Stimulated activated naive CD4-positive, alpha-beta T cell treated with Interleukin-2 at 50 U/mL for 16 hours (primary cell): ENCODE measurements at places on chromosomes 3 and 15.

DNA sequence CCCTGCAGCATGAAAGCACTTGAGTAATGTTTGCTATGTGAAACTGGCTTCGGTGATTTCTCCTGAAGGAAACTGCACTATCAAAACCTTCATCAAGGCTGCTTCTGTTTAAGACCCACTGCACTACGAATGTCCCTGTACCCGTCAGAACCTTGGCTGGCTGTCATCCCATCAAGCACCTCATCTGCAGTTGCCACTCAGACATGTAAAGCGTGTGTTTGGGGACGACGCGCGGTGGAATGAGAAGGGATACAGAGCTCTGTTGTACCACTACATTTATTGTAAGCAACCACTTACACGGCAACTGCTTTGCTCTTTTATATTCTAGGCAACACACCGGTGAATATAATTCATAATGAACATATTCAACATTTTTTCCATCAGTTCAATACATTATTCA lies 147.6 kb downstream of the TIGIT start:
- DNase-seq, result no peak

DNA sequence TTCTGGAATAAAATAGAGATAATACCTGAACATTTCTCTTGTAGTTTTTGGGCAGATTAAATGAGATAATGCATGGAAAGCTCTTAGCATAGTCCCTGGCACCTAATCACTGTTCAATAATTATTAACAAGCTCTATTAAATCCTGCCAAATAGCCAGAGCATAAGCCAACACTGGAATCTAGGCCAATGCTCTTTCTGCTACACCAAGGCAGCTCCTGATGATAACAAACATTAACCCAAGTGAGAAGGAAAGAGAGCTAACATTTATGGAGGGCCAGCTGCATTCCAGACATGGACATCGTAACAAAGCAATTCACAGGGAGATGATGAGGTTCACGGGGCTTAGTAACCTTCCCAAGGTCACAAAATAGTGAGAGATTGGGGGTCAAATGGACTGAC lies 23.3 kb downstream of the LARP6 start:
- DNase-seq, result no peak

GRCh38 chr15:35019404-35020327 lies 31.6 kb upstream of the ZNF770 start:
- DNase-seq, result no peak

- no peak for DNase-seq
Observed at GRCh38 chr3:58482917-58483636, 8.8 kb upstream of the KCTD6 start.

- no peak for DNase-seq
Observed at GRCh38 chr3:183884097-183884426, 618 bp downstream of the PARL start.

DNA sequence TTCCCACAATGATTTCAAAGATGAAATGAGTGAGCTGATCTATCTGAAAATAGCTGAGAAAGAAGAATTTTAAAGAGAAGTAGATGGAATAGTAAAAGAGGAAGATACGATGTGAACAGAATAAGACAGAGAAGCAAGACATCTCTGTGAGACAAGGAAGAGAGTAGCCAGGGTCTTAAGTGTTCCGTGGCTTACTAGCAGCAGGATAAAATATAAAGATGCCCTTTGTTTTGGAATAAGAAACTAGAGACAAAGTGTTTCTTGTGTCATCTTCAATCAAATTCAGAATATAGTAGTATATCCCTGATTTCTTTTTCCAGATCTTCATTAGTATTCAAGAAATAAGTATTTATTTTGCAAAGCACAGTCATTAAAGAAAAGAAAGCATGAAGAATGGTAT lies 281.0 kb upstream of the NECTIN3 start:
- no peak for DNase-seq

DNA sequence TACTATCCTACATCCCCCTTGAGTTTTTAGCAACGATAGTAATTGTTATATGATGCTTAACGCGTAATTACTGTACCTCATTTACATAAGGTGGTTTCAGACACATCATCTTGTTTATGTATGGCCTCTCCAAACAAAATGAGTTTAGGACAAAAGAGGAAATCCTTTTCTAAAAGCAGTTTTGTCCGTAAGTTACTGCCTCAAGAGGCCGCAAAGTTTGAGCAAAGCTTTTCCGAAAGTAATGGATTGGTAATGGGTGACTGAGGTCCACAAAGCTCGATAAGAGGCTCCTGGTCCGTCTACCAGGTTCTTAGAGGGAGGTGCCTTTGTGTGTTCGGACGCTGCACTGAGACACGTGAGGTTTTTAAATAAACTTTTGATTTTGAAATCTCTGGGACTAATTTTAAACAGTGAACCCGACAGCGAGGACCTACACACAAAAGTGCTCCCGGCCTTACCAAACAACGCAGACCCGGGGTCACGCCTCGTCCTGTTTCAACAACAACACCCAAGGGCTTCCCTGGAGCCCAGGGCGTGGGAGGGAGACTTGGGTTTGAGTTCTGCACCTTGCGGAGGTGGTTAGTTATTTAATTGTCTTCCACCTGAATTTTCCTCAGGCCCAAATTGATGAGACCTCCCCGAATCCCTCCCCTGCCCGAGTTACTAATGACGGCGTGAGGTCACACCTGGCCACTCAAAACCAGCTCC lies 456 bp upstream of the C15orf61 start:
- DNase-seq, result no peak

- DNase-seq, result no peak
Observed at GRCh38 chr15:85430406-85431204, 50.2 kb downstream of the AKAP13 start.

- no peak for DNase-seq
Observed at GRCh38 chr3:21100656-21101359, 650.2 kb downstream of the ZNF385D start.

GRCh38 chr3:69906351-69906966 lies 93.1 kb upstream of the SAMMSON start:
- no peak for DNase-seq
